ENCODE measurements at places on chromosomes 4 and X.
A peak's percentile ranks its signal among the peaks of the same experiment; 100 is the strongest.

- no peak for DNase-seq
Measured at GRCh38 chr4:75243570-75243969, 270.6 kb downstream of the RCHY1 start.

DNA sequence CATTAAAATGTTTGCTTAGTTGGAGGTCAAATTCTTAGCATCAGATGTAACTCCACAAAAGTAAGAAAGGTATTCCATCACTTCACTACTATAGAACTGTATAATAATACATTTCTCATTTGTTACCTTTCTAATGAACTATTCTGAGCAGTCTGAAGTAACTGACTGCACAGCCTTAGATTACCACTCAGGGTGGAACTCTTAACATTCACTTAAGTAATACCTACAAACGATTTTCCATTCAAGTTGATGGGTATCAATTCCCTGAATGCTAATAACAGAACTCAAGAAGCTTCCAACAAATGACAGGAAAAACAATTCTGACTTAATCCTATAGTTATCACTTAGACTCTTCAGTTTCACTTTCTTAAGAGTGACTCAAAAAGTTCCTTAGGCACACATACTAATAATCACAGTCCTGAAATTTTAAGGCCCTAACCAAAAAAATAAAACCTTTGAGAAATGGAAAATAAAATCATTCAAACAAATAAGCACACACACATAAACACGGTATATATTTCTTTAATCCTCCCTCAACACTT lies 20.9 kb downstream of the HNRNPD start:
- no peak for DNase-seq

DNA sequence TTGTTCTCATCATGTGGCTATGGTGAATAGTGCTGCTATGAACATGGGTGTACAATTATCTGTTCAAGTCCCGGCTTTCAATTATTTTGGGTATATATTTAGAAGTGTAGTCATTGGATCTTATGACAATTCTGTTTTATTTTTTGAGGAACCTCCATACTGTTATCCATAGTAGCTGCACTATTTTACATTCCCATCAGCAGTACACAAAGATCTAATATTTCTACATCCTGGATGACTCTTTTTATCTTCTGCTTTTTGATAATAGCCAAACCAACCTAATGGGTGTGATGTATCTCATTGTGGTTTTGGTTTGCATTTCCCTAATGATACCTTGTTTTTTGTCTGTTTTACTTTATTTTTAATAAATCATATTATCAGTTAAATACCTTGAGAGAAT lies 12.9 kb upstream of the IL13RA1 start:
- DNase-seq: no peak

- DNase-seq: peak; percentile 66
Measured at GRCh38 chrX:69137371-69138117, 27.7 kb downstream of the PJA1 start.

DNA sequence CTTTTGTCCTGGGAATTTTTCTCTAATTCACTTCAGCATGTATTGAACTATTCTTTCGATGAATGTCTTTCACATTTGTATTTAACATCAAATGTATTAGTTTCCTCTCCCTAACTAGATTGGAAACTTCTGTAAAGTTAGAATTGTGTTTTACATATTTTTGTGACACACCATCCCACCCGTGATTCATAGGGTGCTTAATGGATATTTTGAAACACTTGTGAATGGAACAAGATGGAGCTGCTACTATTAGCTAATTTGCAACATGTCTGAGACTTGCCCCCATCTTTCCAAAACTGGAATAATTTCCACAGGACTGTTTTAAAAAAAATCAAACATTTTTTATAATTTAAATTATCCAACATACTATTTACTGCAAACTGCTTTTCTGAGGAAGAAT lies 30.2 kb upstream of the GNPDA2 start:
- DNase-seq: no peak

DNA sequence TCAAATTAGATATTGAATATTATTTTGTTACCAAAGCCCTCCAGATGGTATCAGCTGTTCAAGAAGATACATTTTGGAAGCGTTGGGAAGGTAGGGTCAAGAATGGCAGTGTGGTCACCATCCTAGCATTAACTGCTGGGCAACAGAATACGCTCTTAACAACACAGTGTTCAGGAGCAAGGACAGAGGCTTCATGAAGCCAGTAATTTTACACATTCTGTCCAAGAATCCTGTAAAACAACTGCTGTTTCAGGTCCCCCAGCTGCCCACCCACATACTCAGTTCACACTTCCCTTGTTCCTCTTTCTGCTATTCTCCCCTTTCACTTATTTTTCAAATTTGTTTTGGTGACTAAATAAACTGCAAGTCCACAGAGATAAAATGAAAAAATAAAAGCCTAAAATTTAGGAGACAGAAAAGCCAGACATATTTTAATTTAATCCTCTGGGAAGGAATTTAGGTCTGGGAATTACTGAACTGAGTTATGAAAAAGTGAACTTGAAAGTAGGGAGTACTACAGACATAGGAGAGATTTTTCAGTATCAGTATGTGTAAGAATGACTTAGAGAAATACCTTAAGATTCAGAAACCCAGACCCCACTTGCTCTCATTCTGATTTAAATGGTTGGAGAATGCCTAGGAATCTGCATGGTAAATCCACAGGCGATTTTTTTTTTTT lies 406.7 kb downstream of the MAPK10 start:
- peak; percentile 19 for DNase-seq

DNA sequence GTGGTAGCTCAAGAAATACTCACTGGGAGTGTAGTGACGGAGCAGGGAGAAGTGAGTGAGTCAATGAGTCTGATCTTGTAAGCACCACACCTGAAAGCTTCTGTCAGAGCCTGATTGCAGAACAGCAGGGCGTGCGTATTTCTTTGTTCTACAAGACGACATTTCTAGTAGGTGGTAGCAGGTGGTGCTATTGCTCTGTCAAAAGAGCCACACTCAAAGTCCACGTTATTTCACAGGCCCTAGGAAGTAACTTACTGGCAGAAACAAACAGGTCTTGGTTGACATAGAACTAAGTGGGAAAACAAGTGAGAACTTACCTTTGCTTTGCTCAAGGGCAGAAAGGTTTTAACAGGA lies 46.4 kb upstream of the SPRY1 start:
- DNase-seq: no peak

DNA sequence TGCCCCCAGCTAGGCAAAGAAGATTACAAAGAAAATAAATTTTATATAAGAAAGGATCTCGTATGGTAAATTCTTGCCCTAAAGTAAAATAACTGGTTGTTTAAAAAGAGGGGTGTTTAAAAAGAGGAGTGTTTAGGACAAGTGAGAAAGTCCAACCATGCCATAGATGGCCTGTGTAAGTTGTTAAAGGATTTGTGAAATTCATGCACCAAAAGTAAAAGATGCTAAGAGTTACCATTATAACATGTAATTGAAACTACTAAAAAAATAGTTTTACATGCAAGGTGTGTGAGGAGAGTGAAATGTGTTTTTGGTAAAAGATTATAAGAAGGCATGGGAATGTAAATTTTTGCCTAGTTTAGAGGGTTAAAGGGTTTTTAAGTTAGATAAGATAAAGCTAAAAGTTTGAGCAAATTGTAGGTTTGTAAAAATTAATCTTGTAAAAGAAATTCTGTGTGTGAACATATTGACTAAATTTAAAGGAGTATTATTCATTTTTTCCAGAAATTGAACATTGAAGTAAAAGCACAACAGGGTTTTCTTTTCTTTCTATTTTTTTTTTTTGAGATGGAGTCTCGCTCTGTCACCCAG lies 20.1 kb downstream of the HTT-AS start:
- DNase-seq: no peak

GRCh38 chr4:145930592-145930991 lies 8.0 kb downstream of the ZNF827 start:
- DNase-seq: peak; percentile 54

- no peak for DNase-seq
Measured at GRCh38 chr4:165766976-165767375, 106.1 kb upstream of the TLL1 start.

DNA sequence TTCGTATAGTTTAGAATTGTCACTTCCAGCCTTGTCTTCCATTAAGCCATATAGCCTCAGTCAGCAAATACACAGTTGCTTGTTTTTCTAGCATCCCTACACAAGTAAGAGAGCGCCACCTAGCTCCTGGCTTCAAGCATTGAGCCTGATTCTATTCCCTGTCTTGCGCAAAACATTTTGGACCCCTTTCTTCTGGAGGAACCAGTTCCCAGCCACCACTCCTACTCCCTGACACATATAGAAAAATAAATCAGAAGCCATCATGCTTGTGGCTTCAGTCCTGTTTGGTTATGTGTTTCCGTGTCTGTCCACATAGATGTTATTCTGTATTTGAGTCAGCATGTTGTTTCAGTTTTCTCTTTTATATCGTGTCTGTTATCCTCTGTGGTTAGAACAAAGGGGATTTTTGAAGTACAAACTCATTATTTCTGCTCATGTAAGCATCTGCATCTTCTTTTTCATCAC lies 59.9 kb downstream of the GK start:
- DNase-seq: peak; percentile 53

DNA sequence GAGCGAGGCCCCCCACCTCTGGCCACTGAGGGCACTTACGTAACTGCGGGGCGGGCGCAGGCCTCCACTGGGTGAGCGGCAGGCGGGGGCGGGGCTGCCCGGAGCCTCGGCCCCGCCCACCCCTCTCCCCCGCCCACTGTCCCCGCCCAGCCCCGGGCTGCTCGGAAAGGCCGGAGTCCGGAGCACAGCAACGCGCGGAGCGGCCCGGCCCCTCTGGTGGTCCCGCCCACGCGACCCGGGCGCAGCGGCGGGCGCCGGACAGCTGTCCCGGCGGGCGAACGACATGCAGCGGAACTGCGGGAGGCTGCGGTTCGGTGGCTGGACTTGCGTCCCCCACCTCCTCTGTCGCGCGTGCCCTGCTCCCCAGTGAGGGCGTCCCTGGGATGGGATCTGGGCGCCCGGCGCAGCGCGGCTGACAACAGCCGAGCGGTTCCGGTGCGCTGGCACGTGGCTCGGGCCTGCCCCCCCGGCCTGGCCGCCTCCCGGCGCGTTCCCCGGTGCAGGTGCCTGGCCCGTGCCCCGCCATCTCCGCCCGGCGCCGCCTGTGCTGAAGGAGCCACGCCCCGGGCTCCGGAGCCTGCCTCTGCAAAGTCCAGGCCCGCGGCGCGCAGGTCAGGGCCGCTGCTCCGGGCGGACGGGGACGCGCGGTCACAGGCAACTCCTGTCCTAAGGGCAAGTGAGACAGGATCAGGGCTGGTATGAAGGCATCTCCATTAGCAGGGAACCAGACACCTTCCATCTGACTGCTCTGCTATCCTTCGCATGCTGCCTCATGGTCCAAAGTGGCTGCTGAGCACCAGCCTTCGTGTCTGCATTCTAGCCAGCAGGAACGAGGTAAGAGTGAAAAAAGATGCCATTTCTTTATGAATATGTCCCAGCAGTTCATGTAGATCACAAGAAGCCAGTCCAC lies 21.8 kb upstream of the JAKMIP1 start:
- DNase-seq: no peak

GRCh38 chr4:160372390-160372789 lies 1269.5 kb downstream of the RAPGEF2 start:
- no peak for DNase-seq

Data from fibroblast of gingiva (primary cell).